ENCODE measurements at places on chromosomes 16 and 17.

- no peak for DNase-seq
Observed at GRCh38 chr16:22262460-22262859, 34.7 kb upstream of the POLR3E start.

GRCh38 chr16:15398618-15399316 lies 3.2 kb downstream of the MPV17L start:
- no peak for DNase-seq

GRCh38 chr17:1697681-1698080 lies 12.5 kb downstream of the TLCD2 start:
- DNase-seq, result no peak

DNA sequence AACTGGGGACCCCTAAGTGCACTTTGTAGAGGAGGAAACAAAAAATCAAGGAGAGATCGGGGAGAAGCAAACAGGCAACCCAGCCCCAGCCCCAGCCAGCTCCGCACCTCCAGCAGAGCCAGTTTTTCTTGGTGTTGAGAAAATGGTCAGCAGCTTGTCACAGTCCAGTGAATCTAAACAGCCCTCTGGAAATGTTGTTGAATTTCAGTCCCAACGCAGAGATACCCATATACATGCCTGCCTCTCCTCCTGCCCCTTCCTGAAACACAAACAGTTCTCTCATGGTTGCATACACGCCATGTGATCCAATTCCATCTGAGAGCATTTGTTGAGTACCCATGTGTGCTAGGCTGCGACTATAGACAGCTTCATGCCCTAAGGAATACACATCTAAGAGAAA lies 42.4 kb upstream of the LHX1 start:
- DNase-seq, result no peak

DNA sequence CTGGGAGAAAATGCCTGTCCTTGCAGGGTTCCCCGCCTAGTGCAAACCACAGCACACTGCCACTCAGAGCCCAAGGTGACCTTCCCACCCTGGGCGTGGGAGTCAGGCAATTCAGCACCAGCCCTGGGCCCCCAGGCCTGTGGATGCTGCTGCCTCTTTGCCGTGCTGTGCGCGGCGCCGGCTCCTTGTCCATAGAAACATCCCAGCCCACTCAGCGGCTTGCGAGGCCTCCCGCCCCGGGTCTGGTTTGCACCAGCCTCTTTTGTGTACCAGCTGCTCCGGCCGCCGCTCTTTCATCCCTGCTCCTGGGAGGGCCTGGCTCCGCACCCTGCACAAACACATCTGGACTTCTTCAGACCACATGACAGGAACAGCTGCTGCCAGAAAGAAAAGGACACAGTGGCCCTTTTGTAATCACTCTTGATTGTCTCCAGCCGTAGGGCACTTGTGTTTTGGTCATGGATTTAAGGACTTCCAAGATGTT lies 75.4 kb upstream of the SDK2 start:
- no peak for DNase-seq

GRCh38 chr17:46984341-46984740 lies 5.3 kb upstream of the RPRML start:
- DNase-seq, result no peak

- DNase-seq, result no peak
Observed at GRCh38 chr16:86680162-86680561, 101.8 kb downstream of the FOXL1 start.

GRCh38 chr17:78672005-78672404 lies 94.8 kb upstream of the DNAH17 start:
- DNase-seq, result no peak

DNA sequence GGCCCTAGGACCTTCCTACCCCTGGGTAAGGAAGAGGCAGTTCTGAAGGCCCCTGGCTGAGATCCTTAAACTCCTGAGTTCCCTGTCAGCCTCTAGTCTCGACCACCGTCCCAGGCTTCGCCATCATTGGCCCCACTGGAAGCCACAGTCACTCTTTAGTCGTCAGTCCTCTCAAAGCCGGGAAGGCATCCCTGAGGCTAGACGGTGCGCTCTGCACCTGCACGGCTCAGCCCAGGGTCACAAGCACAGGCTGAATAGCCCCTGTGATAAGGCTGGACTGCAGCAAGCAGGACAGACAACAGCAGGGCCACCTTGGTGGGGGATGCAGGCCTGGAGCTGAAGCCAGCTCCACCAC lies 3.3 kb upstream of the HEXIM1 start:
- no peak for DNase-seq

DNA sequence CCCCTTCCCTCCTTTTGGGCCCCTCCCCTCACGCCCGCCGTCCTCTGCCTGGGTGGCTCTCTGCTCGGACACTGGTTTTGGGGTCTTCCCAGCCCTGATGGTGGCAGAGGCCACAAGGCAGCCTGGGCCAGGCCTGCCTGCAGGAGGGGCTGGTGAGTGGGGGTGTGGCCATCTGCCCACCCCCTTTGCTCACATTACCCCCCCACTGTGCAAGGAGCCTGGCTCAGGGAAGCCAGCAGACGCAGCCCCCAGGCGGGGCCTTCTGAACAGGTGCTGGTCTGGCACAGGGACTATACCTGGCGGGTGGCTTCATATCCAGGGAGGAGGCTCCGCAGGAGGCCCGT lies 10.7 kb upstream of the ZFPM1 start:
- no peak for DNase-seq

- no peak for DNase-seq
Observed at GRCh38 chr16:81891736-81892364, 112.8 kb downstream of the PLCG2 start.

- DNase-seq, result no peak
Observed at GRCh38 chr16:1222553-1223354, 2.3 kb downstream of the TPSG1 start.

DNA sequence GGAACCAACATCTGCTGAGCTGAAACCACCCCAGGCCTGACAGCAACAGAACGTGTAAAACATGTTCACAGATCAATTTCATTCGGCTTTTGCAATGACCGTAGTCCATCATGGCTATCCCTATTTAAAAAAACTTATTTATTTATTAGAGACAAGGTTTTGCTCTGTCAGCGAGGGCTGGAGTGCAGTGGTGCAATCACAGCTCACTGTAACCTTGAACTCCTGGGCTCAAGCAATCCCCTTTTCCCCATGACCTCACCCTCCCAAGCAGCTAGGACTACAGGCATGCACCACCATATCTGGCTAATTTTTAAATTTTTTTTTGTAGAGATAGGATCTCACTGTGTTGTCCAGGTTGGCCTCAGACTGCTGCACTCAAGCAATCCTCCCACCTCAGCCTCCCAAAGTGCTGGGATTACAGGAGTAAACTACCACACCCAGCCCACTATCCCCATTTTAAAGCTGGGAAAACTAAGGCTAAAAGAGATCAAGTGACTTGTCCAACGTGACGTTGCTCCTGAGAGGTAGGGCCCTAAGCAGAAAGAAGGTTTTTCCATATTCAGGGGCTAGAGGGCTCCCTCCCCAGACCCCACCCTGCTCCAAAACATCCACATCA lies 77.7 kb downstream of the MYH11 start:
- DNase-seq, result no peak

DNA sequence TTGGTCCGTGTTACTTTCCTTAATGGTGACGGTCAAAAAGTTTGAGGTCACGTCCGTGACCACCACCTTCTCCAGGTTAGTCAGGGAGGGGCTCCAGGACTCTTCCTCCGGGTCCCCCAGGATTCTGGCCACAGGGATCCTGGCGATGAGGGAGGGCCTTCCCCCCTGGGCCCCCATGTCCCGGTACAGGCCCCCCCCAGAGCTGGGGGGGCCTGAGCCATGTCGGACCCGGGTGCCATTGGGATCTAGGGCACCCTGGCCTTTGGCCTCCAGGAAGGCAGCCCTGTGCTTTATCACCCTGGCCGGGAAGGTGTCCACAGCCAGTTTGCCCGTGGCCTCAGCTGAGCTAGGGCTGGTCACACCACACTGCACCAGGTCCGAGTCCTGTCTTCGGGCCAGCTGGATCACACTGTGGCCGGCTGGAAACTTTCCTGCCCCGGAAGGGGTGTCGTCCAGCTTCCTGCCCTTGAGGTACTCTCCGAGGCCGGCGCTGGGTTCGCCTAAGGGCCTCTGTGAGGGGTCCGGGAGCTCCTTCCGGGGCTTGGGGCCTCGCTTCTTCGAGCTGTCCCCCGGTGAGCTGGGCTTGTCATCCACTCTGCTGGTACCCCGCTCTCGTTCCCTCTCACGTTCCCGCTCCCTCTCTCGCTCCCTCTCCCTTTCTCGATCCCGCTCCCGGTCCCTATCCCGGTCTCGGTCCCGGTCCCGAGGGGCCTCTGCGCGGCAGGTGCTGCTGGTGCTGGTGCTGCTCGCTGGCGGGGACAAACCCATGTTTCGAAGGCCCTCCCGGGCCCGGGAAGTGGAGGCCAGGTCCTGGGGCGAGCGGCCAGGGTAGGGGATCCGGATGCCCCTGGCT lies 2.0 kb downstream of the CBX8 start:
- DNase-seq, result no peak

GRCh38 chr16:26396511-26397235 lies 670.1 kb upstream of the C16orf82 start:
- DNase-seq, result no peak

DNA sequence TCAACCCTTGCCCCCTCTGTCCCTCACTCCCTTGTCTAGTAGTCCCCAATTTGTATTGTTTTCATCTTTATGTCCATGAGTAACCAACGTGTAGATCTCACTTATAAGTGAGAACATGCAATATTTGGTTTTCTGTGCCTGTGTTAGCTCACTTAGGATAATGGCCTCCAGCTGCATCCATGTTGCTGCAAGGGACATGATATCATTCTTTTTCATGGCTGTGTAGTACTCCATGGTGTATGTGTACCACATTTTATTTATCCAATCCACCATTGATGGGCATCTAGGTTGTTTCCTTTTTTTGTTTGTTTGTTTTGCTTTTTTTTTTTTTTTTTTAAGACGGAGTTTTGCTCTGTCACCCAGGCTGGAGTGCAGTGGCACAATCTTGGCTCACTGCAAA lies 63.0 kb upstream of the HS3ST4 start:
- DNase-seq, result no peak

DNA sequence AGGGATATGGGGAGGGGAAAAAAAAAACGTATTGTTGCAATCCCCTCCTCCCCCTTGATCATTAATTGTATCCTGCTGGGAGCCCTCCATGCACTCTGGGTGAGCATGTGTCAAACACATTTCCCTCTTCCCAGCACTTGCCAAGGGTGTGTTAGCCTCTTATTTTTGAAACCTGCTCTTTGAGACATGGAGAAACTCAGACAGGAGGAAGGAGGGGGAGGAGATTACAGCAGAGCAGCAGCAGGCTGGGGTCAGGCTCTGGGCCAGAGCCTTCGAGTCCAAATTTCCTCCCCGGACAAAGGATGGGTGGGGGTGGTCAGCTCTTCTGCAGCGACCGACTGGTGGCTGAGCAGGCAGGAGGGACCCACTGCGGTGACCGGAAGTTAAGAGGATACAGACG lies 64.7 kb downstream of the SOX9 start:
- DNase-seq, result no peak

- DNase-seq, result no peak
Observed at GRCh38 chr16:69169051-69169450, 17.9 kb upstream of the SNTB2 start.

- no peak for DNase-seq
Observed at GRCh38 chr17:6135996-6136395, 65.8 kb downstream of the WSCD1 start.

- no peak for DNase-seq
Observed at GRCh38 chr17:2282297-2282873, 21.2 kb downstream of the SMG6 start.

DNA sequence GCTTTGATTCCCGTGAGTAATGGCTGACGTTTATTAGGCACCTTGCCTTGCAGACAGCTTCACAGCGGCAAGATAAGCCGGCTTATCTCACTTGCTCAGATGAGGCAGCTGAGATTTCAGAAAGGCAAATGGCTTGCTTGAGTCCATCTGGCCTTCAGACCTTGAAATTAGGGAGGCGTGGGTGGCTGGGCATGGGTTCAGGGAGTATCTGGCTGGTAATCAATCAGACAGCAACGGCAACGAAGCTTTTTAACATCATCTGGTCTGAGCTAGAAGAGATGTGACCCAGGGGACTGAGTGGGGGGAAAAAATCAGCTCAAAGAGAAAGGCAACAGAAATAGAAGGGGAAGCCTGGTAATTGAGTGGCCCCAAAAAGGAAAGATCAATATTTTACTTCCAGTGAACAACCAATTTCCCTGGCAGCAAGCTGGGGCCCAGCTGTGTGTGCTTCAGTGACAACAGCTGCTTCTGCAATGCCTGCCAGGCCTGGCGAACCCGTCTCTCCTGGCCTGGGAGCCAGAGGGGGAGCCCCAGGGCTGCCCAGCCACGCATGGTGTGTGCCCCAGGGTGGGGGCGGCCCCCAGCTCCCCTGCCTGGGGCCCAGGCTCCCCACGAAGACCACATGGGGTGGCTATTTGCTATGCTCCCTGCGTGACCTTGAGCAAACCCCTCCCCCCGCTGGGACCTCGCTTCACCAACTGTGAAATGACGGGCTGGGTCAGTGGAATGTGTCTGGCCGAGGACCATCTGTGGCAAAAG lies 34.0 kb downstream of the RAB11FIP4 start:
- no peak for DNase-seq

Data from stimulated activated CD8-positive, alpha-beta memory T cell treated with anti-CD3 and anti-CD28 coated beads, Interleukin-15, amount 100 ng/mL, for 1 hour (primary cell).